Amniotic stem cell (primary cell): ENCODE measurements at places on chromosomes 5 and 9.

DNA sequence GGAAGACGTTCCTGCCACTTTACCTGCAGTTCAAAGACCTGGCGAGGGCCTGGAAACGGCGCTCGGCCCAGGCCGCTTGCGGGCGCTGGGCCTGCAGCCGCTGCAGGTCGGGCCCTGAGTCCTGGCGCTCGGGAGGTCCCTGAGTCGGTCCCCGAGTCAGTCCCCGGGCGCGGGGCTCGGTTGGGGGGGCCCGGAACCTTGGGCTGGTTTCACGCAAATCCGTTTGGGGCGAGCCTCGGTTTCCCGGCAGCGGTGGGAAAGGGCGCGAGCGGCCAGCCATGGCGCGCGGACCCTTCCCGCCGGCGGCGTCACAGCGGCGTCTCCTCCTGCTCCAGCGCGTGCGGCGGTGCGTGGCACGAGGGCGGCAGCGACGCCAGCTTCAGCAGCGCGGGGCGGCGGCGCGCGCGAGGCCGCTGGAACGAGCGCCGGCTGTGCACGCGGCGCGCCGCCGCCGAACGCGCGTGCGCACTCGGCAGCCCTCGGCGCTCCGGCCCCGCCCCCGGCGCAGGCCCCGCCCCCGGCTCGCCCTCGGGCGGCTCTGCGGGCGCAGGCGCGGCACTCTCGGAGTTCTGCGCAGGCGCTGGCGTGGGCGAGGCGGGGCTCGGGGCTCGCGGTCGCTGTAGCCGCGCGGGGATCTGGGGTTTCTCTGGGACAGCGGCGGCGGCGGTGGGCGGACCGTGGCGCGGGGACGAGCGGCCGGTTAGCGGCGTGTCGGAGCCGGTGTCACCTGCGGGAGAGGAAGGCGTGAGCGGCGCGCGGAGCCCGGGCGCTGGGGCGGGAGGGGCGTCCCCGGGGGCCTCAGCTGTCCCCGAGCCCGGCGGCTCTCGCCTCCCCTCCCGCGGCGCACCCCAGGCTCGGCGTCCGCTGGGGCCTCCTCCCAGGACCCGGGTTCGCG is 29.9 kb downstream of the EXOC3 start:
- DNase-seq: peak; percentile 66

GRCh38 chr9:107438211-107439031 is 51.1 kb downstream of the KLF4 start:
- no peak for DNase-seq

- DNase-seq: no peak
Measured at GRCh38 chr5:156589104-156589945, 260.8 kb upstream of the PPP1R2B start.

GRCh38 chr5:156237361-156237760 is 89.6 kb upstream of the SGCD start:
- DNase-seq: no peak

DNA sequence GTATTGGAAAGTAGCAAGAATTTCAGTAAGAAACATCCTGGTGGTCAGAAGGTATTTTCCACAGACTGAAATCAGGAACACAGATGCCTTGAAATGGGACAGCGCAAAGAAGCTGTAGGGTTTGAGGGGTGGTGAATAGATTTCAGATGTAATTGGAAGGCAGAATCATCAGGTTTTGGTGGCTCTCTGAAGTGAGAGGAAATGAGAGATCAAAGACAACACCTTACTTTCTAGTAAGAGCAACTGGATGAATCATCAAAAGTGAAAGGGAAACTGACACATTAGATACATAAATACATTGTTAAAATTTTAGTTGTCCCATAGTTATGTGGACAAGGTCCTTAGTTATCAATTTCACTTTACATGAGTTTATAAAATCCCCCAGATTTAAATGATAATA is 188.2 kb upstream of the SLC27A6 start:
- DNase-seq: no peak
